ENCODE measurements at places on chromosomes 4 and X. TPM values are rescaled to one million over a fixed set of nuclear protein-coding genes. Genes with fewer than 3 reads are reported as not detected.

GRCh38 chr4:1859389-1859753, 3.4 kb upstream of the LETM1 start:
- H3K4me3 ChIP-seq: no peak overlapping the region
- H3K27me3 ChIP-seq: no peaks in the 10 kb centered on the region
- H3K36me3 ChIP-seq: no peaks in the 10 kb centered on the region
- H3K4me1 ChIP-seq: peaks cover 35% of the 10 kb centered on the region

DNA sequence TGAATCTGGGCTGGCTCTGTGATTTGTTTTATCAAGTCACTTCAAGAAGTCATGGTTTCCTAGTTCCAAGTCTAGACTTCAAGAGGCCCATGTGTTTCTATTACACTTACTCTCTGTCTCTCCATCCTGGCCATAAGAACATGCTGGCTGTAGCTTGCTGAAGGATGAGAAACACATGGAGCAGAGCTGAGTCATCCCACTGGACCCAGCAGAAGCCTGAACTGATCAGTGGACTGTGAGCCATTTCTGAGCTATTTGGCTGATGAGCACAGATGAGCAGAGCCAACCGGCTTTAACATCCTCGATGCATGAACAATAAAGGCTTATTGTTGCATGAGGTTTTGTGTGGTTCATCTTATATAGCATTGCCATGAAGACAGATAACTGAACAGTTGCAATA, 290.6 kb upstream of the BOD1L1 start:
- no peak overlapping the region for H3K4me3 ChIP-seq
- H3K27me3 ChIP-seq: no peaks in the 10 kb centered on the region
- H3K36me3 ChIP-seq: no peaks in the 10 kb centered on the region
- no peak overlapping the region for H3K27ac ChIP-seq

- no peak overlapping the region for H3K4me3 ChIP-seq
- H3K27me3 ChIP-seq: no peaks in the 10 kb centered on the region
- no peaks in the 10 kb centered on the region for H3K4me1 ChIP-seq
These were observed 169.3 kb downstream of the CHIC2 start for GRCh38 chr4:53895137-53895536.

DNA sequence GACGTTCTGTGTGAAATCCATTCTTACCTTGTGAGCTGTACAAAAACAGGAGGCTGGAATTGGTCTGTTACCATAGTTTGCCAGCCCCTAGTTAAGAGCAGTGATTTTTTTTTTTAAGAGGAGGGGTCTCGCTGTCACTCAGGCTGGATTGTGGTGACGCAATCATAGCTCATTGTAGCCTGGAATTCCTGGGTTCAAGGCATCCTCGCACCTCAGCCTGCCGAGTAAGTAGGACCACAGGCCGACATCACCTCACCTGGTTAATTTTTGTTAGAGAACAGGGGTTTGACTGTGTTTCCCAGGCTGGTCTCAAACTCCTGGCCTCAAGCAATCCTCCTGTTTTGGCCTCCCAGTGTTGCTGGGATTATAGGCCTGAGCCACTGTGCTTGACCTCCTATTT, 7.5 kb downstream of the USP9X start:
- no peaks in the 10 kb centered on the region for H3K36me3 ChIP-seq
- H3K27me3 ChIP-seq: no peaks in the 10 kb centered on the region
- no peak overlapping the region for H3K27ac ChIP-seq
- no peak overlapping the region for H3K4me3 ChIP-seq

- no peak for DNase-seq
- H3K36me3 ChIP-seq: no peaks in the 10 kb centered on the region
- H3K27me3 ChIP-seq: no peaks in the 10 kb centered on the region
These were observed 105.2 kb downstream of the RNF150 start for GRCh38 chr4:141028024-141028529.

DNA sequence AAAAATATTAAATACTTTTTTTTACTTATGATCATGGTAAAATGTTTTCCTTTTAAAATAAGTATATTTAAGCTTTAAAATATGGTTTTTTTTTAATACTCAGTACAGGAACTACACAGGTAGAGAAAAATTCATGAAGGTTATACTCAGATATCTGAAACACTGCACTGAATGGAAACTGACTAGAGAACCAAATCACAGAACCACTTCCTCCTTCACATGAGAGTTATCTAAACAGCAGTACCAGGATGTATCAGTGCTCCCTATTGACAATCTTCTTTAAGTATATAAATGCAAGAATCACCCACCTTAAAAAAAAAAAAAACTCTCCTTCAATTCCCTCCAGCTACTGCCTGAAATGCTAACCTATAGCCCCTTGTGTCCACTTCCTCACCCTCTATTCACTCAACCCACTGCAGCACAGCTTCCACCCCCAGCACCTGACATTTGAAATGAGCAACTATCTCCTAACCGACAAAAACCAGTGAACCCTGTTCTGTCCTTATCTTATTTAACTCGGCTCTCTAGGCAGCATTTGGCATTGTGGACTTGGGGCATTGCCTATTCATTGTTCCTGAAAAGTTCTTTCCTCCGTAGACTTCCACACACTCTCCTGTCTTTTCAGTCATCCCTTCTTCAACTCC, 9.1 kb downstream of the SLC7A3 start:
- no peaks in the 10 kb centered on the region for H3K4me1 ChIP-seq
- no peaks in the 10 kb centered on the region for H3K36me3 ChIP-seq
- DNase-seq: no peak
- no peak overlapping the region for H3K4me3 ChIP-seq
- H3K27me3 ChIP-seq: no peaks in the 10 kb centered on the region

GRCh38 chr4:139617702-139618490, 47.7 kb upstream of the MGST2 start:
- no peak for DNase-seq
- no peak overlapping the region for H3K4me3 ChIP-seq
- no peak overlapping the region for H3K27ac ChIP-seq
- no peaks in the 10 kb centered on the region for H3K4me1 ChIP-seq
- no peaks in the 10 kb centered on the region for H3K27me3 ChIP-seq

DNA sequence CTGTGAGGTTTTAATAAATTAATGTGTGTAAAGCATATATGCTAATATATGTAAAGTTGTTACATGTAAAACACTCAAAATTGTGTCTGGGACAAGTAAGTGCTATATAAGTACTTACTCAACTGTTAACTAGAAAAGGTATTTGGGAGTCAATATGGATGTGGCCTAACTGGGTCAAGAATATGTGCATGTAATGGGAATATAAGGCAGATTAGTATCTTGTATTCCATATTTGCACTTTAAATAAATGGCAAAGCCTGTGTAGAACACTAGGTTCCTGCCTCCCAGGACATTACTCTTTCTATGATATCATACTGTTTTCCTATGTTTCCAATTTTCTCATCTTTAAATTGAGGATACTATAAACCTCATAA, 270.6 kb downstream of the FBXO8 start:
- no peaks in the 10 kb centered on the region for H3K4me1 ChIP-seq
- H3K4me3 ChIP-seq: no peak overlapping the region
- H3K27ac ChIP-seq: no peak overlapping the region
- DNase-seq: no peak
- no peaks in the 10 kb centered on the region for H3K36me3 ChIP-seq
- H3K27me3 ChIP-seq: no peaks in the 10 kb centered on the region

Gene OTUD5
- 95.5 TPM for total RNA-seq

Gene TMEM31
- total RNA-seq: not detected
